ENCODE measurements at places on chromosomes 1 and 21. TPM values are rescaled to one million over a fixed set of nuclear protein-coding genes. Genes with fewer than 3 reads are reported as not detected.

DNA sequence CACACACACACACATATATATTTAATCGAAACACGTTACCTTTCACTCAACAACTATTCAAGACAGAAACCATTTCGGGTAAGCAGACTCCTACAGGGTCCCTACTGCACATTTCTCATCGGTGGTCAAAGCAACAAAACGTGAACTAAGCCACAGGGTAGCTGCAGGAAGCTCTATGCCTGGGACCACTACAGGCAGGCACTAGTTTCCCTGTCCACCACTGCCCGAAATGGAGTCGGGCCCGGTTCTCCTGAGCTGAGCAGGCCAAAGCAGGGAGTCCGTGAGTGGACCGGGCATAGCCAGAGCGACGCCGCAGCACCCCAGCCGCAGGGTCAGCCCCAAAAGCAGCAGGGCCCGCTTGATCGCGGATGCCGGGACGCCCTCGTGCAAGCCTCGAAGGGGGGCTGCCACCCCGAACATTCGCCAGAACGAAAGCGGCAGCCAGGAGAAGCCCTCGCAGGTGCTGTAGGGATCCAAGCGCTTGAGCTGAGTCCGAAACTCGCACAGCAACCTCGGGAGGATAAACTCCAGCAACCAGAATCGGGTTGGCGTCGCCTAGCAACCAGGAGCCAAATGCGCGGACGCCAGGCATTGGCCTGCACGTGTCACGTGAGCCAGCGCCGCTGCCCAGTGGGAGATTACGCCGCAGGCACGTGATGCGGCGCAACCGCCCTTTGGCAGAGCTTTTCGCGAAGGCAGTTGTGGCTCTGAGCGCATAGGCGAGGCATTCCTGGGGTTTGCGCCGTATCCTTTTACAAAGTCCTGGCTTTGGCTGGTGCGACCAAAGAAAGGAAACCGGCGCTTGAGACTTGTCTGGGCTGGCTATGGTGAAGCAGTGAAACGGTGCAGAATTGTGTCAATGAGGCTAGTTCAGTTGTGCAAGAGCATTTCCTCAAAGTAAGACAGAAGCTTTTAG, 13.9 kb upstream of the DDI2 start:
- no peaks in the 10 kb centered on the region for H3K27me3 ChIP-seq
- no peaks in the 10 kb centered on the region for H3K36me3 ChIP-seq
- DNase-seq = peak; percentile 89
- H3K27ac ChIP-seq = peak overlapping the region; percentile 66
- H3K4me3 ChIP-seq = peak overlapping the region; percentile 89
- peaks cover 12% of the 10 kb centered on the region for H3K4me1 ChIP-seq

DNA sequence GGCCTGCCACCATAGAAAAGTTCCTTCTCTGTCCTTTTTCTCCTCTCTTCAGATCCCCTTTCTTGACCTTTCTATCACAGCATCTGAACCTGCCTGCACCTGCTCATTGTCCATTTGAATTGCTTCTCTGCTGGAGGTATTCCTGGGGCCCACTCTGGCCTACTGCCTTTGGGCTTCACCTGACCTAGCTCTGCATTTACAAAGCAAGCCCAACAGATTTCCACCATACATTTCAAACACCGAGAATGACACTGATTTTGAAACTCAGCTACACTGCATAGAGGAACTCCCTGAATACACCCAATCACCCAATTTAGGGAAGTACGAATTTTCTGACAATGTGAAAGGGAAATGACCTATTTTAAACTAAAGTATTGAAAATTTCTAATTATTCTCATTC, 284.5 kb upstream of the USP25 start:
- H3K36me3 ChIP-seq = no peaks in the 10 kb centered on the region
- no peak overlapping the region for H3K27ac ChIP-seq
- no peaks in the 10 kb centered on the region for H3K4me1 ChIP-seq
- H3K27me3 ChIP-seq = no peaks in the 10 kb centered on the region
- no peak for DNase-seq

The RHD gene
- not detected for total RNA-seq

DNA sequence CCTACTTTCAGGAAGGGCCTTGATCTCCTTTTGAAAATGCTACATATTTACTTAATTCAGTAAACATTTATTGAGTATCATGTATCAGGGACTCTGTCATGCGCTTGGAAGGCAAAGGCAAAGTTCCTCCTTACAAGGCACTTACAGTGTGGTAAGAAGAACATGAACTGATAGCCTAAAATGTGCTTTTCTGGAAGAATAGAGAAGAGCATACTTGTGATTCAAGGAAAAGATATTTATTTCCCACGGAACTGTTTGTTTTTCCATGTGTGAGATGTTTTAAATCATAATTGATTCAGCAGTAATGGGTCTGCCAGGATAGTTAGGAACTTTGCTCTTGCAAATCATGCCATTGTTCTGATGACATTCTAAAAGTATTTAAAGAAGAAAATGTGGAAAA, 110.1 kb upstream of the ZNHIT6 start:
- H3K27ac ChIP-seq = no peak overlapping the region
- H3K36me3 ChIP-seq = no peaks in the 10 kb centered on the region
- no peaks in the 10 kb centered on the region for H3K4me1 ChIP-seq
- H3K4me3 ChIP-seq = no peak overlapping the region
- no peaks in the 10 kb centered on the region for H3K27me3 ChIP-seq

The PRELP gene
- total RNA-seq = not detected

GRCh38 chr1:63651161-63651701, 58.0 kb downstream of the PGM1 start:
- no peak for DNase-seq
- no peak overlapping the region for H3K4me3 ChIP-seq
- H3K27me3 ChIP-seq = no peaks in the 10 kb centered on the region
- peaks cover 4% of the 10 kb centered on the region for H3K36me3 ChIP-seq
- no peak overlapping the region for H3K27ac ChIP-seq

The DIO1 gene
- not detected for total RNA-seq

GRCh38 chr1:54409156-54410142, 3.3 kb upstream of the SSBP3 start:
- no peaks in the 10 kb centered on the region for H3K36me3 ChIP-seq
- peaks cover 46% of the 10 kb centered on the region for H3K4me1 ChIP-seq
- H3K4me3 ChIP-seq = peak overlapping the region; percentile 34
- H3K27me3 ChIP-seq = no peaks in the 10 kb centered on the region
- DNase-seq = no peak
- peak overlapping the region; percentile 69 for H3K27ac ChIP-seq

GRCh38 chr1:168391851-168392681, 111.4 kb downstream of the TBX19 start:
- H3K36me3 ChIP-seq = no peaks in the 10 kb centered on the region
- DNase-seq = no peak
- H3K4me1 ChIP-seq = peaks cover 36% of the 10 kb centered on the region
- no peaks in the 10 kb centered on the region for H3K27me3 ChIP-seq

DNA sequence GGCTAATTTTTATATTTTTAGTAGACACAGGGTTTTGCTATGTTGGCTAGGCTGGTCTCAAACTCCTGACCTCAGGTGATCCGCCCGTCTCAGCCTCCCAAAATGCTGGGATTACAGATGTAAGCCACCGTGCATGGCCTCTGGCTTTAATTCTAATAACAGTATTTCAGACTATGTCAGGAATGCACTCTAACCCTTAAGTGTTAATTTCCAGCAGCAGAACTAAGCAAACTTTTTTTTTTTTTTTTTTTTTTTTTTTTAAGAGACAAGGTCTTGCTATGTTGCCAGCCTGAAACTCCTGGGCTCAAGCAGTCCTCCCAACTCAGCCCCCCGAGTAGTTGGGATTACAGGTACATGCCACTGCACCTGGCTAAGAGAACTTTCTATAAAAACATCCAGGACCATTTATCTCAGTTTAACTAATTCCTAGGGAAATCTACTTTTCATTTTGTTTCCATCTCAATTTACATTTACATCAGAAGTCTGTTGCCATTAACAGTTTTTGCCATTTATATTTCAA, 6.5 kb downstream of the DCAF8 start:
- H3K36me3 ChIP-seq = peaks cover 7% of the 10 kb centered on the region
- H3K4me1 ChIP-seq = peaks cover 21% of the 10 kb centered on the region
- no peak overlapping the region for H3K27ac ChIP-seq
- H3K27me3 ChIP-seq = no peaks in the 10 kb centered on the region
- no peak overlapping the region for H3K4me3 ChIP-seq

- H3K4me3 ChIP-seq = no peak overlapping the region
- H3K4me1 ChIP-seq = peaks cover 15% of the 10 kb centered on the region
- H3K27me3 ChIP-seq = no peaks in the 10 kb centered on the region
- no peak overlapping the region for H3K27ac ChIP-seq
- H3K36me3 ChIP-seq = no peaks in the 10 kb centered on the region
These were observed 168.6 kb upstream of the FGGY start for GRCh38 chr1:59128239-59128736.

GRCh38 chr21:44800103-44800502, 1.5 kb downstream of the UBE2G2 start:
- no peak overlapping the region for H3K27ac ChIP-seq
- H3K4me3 ChIP-seq = peak overlapping the region; percentile 68
- no peak for DNase-seq
- H3K4me1 ChIP-seq = peaks cover 28% of the 10 kb centered on the region
- no peaks in the 10 kb centered on the region for H3K27me3 ChIP-seq
- peaks cover 10% of the 10 kb centered on the region for H3K36me3 ChIP-seq

The LRRC3 gene
- total RNA-seq = 0.90 TPM

- no peak overlapping the region for H3K27ac ChIP-seq
- H3K36me3 ChIP-seq = no peaks in the 10 kb centered on the region
- H3K4me1 ChIP-seq = no peaks in the 10 kb centered on the region
- DNase-seq = no peak
- no peak overlapping the region for H3K4me3 ChIP-seq
These were observed 37.2 kb downstream of the TTLL7 start for GRCh38 chr1:83961571-83962295.

The EFCAB7 gene
- 6.7 TPM for total RNA-seq

DNA sequence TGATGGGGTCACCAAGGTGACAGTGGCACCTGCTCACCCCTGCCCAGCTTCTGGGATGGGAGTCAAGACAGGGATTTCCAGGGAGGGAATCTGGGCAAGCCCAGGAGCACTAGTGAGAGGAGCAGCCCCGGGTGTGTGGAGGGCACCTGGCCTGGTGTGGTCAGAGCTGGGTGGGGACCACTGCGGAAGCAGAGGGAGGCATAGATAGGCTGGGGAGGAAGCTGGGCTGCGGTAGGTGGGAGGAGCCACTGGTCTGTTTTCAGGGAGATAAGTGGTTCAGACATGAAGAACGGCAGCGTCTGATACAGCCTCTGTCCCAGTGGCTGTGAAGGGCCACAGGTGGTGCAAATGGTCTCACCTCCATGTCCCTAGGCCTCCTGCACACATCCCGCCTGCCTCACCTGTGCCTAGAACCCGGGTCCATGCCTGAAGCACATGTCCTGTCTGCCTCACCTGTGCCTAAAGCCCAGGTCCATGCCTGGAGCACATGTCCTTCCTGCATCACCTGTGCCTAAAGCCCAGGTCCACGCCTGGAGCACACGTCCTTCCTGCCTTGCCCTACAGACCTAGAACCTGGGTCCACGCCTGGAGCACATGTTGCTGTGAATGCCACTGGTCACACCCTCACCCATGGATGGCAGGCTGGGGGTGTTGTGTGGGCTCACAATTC, 325.9 kb upstream of the AJAP1 start:
- H3K27ac ChIP-seq = no peak overlapping the region
- no peak for DNase-seq
- no peaks in the 10 kb centered on the region for H3K4me1 ChIP-seq
- H3K27me3 ChIP-seq = no peaks in the 10 kb centered on the region

GRCh38 chr1:86357796-86358195, 38.3 kb downstream of the ODF2L start:
- H3K27ac ChIP-seq = no peak overlapping the region
- H3K4me3 ChIP-seq = no peak overlapping the region
- no peaks in the 10 kb centered on the region for H3K27me3 ChIP-seq
- no peaks in the 10 kb centered on the region for H3K4me1 ChIP-seq
- peaks cover 6% of the 10 kb centered on the region for H3K36me3 ChIP-seq

The C1orf87 gene
- not detected for total RNA-seq

The NBL1 gene
- total RNA-seq = 35.6 TPM

The BGLAP gene
- 0.97 TPM for total RNA-seq

- no peak overlapping the region for H3K4me3 ChIP-seq
These were observed 2.0 kb downstream of the MTX1 start for GRCh38 chr1:155210314-155211104.

DNA sequence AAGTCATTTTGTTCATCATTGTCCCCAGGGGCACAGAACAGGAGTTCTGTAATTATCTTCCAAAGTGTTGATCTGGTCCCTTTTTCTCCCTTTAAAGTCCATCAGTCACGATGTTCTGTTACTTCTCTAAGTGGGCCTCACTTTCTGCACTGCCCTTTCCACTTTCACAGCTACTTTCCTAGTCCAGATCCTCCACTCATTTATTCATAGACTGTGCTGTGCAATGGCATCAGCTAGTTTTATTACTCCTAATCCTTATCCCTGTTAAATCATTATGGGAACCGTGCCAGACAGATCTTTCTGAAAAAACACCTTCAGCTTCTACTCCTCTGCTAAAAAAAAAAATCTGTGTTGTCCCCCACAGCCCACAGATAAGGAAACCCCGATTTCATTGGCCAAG, 64.0 kb upstream of the BCL10 start:
- no peaks in the 10 kb centered on the region for H3K27me3 ChIP-seq
- no peak overlapping the region for H3K4me3 ChIP-seq
- DNase-seq = no peak
- no peaks in the 10 kb centered on the region for H3K4me1 ChIP-seq
- no peak overlapping the region for H3K27ac ChIP-seq

Measured in CD8-positive, alpha-beta memory T cell (primary cell).